NCI-H1930 (cell line): ENCODE measurements at places on chromosomes 6 and 20.

GRCh38 chr6:137731960-137732616, 135.0 kb upstream of the TNFAIP3 start:
- DNase-seq = no peak

DNA sequence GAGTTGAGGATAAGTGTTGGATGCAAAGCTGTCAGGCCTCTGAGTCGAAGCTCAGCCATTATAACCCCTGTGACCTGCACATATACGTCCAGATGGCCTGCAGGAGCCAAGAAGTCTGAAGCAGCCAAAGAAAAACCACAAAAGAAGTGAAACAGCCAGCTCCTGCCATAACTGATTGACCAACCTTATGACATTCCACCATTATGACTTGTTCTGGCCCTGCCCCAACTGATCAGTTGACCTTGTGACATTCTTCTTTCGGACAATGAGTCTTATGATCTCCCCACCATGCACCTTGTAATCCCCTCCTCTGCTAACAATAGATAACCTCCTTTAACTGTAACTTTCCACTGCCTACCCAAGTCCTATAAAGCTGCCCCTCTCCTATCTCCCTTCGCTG, 133.7 kb upstream of the AGPAT4 start:
- no peak for DNase-seq

- no peak for DNase-seq
Observed at GRCh38 chr6:159084493-159085091, 39.8 kb upstream of the TAGAP start.

GRCh38 chr20:25738198-25738597, 41.5 kb upstream of the ZNF337 start:
- DNase-seq = no peak

- DNase-seq = no peak
Observed at GRCh38 chr6:129100164-129100563, 217.2 kb downstream of the LAMA2 start.

GRCh38 chr20:39939241-39939865, 749.7 kb downstream of the MAFB start:
- no peak for DNase-seq

GRCh38 chr6:3194535-3195419, 32.7 kb downstream of the TUBB2B start:
- DNase-seq = peak; percentile 4

DNA sequence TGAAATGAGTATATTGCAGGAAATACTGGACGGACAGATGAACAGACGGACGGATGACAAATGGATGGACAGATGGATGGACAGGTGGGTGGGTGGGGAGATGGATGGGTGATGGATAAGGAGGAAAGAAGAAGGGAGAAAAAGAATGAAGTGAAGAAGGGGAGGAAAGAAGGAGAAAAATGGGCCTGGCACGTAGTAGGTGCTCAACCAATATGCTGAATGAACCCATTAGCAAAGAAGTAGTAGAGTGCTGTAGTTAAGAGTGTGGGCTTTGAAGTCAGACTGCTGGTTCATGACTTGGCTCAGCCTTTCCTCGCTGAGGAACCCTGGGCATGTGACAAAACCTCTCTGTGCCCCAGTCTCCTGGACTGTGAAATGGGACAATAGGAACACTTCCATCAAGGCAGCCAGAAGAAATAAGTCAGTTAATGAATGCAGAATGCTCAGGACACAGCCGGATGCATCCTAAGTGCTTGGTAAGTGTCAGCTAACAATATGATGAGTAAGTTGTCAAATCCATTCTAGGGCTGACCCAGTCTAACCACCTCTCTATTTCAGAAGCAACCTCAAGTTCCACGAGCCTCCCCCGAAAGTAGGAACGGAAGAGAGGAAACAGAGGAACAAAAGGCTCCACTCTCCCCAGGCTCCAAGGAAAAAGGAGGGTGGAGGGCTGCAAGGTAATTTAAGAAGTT, 37.9 kb downstream of the PREX1 start:
- DNase-seq = no peak

GRCh38 chr20:62405981-62406513, 1.0 kb downstream of the CABLES2 start:
- DNase-seq = no peak

DNA sequence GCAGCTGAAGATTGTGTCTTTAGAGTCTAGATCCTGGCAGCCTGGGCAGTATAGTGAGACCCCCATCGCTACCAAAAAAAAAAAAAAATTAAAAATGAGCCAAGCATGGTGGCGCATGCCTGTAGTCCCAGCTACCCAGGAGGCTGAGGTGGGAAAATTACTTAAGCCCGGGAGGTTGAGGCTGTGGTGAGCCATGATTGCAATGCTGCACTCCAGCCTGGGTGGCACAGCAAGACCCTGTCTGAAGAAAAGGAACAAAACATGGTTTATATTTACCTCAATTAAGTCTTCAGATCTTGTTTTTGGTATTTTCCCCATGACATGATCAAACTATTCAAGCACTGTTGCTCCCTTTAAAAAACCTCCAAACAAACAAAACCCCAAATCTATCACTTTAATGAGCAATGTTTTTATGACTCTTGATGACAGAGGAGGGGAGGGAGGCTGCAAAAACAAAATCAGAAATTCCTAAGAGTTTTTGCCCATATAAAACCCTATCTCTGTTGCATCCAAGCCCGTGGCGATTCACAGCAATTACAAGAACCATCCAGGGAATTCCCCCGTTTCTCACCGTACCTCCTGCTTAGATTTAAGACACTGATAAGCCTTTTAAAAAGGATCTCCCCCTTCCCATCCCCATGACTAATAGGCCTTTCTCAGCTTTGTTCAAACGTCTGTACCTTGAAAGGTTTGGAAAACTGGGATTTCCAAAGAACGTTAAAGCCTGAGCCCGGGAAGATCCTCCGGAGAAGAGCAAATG, 259.9 kb downstream of the BMP7 start:
- DNase-seq = no peak

DNA sequence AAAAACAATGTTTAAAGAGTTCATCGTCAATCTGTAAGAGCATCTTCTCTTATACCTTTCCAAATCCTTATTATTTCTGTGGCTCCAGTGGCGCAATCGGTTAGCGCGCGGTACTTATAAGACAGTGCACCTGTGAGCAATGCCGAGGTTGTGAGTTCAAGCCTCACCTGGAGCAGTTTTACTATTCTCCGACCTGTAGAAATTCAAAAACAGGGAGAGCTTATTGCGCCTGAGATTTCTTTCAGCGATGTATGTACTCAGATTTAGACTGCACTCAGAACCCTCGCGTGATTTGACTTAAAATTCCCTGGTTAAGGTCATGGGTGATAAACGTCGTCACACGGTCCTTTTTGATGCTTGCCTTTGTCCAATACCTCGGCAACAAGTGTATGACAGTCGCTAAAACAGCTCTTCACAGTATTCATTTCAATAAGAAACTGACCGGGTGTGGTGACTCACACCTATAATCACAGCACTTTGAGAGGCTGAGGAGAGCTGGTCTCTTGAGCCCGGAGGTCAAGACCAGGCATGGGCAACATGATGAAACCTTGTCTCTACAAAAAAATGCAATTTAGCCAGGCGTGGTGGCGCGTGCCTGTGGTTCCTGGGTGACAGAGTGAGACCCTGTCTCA, 11.9 kb downstream of the GPX5 start:
- peak; percentile 18 for DNase-seq

- no peak for DNase-seq
Observed at GRCh38 chr6:2770171-2770570, 5.0 kb downstream of the WRNIP1 start.

DNA sequence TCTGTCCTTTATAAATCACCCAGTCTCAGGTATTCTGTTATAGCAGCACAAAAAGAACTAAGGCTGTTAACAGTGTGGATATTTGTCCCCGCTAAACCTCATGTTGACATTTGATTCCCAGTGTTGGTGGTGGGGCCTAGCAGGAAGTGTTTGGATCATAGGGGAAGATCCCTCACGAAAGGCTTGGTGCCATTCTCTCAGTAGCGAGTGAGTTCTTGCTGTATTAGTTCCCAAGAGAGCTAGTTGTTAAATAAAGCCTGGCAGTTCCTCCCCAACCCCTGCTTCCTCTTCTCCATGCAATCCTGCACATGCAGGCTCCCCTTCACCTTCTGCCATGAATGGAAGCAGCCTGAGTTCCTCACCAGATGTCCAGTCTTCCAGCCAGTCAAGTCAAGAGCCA, 29.8 kb upstream of the ERVFRD-1 start:
- no peak for DNase-seq
